Occipital lobe (tissue), 3 donors: ENCODE measurements at places on chromosomes 1 and 21. TPM values are rescaled to one million over a fixed set of nuclear protein-coding genes. Genes with fewer than 3 reads are reported as not detected.

The ERVH48-1 gene
- total RNA-seq, result not detected

DNA sequence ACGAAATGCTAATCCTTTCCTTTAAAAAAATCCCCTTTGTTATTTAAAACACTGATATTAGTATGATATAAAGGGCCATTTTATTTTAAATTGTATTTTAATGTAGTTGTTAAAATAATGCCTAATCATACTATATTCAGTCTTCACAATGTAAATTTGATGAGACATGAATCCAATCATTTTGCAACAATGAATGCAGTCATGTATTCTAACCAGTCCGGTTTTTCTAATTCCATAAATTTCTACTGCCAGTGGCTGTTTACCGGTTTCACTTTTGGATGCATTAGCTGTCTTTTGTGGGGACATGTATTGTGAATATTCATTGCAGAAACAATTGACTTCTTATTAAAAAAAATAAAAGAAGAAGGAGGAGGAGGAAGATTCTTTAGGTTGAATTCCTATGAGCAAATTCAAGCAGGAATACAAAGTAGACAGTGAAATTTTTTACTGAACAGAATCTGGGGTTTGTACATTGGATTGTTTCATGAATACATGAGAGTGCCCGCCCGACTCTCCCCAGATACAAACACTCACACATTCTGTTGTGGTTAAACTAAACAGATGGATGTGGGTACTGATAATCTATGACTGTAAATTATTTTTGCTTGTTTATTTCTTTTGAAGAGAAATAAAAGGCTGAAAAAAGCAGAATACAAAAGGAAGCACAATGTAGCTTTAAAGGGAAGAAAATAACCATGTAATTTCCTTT, 624.8 kb upstream of the PTBP2 start:
- DNase-seq, result no peak

GRCh38 chr1:111218701-111219556, 8.6 kb upstream of the CHI3L2 start:
- no peak for DNase-seq

GRCh38 chr1:48493041-48493440, 21.0 kb upstream of the SPATA6 start:
- no peak for DNase-seq

GRCh38 chr21:42681296-42682206, 28.1 kb downstream of the PDE9A start:
- DNase-seq, result no peak

DNA sequence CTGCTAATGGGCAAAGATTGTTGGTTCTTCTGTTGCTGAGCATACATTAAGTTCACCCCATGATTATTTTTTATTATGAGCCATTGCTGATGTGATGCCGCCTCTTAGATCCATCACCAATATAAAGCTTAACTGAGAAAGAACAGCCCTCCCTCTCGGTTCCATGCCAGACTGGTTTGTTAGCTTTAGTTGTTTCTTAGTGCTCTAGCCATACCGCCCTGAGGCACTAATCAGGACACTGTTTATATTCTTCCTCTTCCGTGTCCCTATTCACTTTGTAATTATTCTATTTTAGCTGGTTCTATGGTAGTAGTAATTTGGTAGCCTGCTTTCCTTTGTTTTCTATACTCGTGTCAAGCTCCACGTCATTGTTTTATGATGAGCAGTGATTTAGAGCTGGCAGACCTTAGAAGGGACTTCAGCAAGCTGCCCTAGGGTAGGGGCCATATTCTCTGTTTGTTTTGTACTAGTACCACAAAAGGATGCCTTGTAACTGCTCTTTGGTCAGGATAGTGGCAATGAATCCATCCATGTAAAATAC, 27.3 kb upstream of the PDPN start:
- DNase-seq, result no peak

DNA sequence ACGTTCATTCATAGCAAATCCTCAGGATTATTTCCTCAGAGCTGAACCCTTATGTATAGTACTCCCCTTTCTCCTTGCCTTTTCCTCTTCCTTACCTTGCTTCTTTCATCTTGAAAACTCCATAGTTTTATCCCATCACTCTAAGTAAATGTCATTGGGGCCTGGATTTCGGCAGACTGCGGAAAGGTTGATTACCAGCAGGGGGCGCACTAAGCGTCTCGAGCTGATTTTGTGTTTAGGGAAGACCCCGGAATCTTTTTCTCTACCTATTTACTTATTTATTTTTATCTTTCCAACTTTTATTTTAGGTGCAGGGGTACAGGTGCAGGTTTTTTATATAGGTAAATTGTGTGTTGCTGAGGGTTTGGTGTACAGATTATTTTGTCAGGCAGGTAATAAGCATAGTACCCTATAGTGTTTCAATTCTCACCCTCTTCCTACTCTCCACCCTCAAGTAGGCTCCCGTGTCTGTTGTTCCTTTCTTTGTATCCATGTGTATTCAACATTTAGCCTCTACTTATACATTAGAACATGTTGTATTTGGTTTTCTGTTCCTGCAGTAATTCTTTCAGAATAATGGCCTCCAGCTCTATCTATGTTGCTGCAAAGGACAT, 11.4 kb upstream of the MTARC1 start:
- no peak for DNase-seq

DNA sequence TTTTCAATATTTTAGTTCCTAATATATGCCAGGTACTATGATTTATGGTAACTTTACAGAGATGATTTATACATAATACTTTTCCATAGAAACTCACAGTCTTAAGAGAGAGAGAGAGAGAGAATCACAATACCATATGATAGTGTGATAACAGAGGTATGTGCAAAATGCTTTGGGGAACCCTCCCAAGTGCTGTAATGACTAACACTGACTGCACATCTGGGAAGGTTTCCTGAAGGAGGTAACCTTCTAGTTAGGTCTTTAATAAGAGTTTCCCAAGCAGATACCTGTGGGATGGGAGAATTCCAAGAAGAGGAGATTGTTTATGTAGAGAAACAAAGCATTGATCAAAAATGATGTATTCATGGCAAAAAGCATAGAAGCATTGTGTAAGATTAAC, 34.6 kb upstream of the PIGC start:
- DNase-seq, result no peak

GRCh38 chr1:158251163-158251562, 3.1 kb upstream of the CD1A start:
- no peak for DNase-seq
